ENCODE measurements at places on chromosomes 12 and 14. TPM values are rescaled to one million over a fixed set of nuclear protein-coding genes. Genes with fewer than 3 reads are reported as not detected.

TAS2R50 gene
- total RNA-seq: not detected

DDX11 gene
- total RNA-seq: 49.0 TPM

IL31 gene
- total RNA-seq: not detected

UBC gene
- total RNA-seq: 854 TPM

SVOP gene
- 0.06 TPM for total RNA-seq

KCNA5 gene
- not detected for total RNA-seq

KRT82 gene
- not detected for total RNA-seq

ARMH4 gene
- total RNA-seq: 45.1 TPM

PPP1R36 gene
- total RNA-seq: 2.0 TPM

TDRD9 gene
- 0.64 TPM for total RNA-seq

RTL1 gene
- 0.80 TPM for total RNA-seq

GRCh38 chr14:32588448-32589320 is 259.6 kb downstream of the AKAP6 start:
- DNase-seq: no peak

DNA sequence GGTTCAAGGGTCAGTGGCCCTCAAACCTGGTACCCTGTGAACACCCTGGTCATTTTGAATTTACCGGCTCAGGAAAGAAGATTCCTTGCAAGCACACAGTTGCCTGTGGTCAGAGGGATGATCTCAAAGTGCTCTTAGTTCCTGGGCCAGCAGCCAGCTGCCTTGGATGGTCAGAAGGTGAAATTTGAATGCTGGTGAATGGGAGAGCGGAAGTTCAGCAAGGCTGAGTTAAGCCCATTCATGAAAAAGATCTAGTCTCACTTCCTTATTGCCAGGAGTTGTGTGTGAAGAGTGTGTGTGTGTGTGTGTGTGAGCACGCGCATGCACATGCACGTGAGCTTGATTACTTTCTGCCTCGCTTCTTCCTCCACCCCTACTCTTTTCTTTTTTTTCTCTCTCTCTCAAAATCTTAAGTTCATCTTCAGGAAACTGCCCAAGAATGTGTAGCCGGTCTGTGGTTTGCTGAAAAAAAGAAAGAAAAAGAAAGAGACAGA is 155.5 kb upstream of the CCND2 start:
- no peak for DNase-seq

DNA sequence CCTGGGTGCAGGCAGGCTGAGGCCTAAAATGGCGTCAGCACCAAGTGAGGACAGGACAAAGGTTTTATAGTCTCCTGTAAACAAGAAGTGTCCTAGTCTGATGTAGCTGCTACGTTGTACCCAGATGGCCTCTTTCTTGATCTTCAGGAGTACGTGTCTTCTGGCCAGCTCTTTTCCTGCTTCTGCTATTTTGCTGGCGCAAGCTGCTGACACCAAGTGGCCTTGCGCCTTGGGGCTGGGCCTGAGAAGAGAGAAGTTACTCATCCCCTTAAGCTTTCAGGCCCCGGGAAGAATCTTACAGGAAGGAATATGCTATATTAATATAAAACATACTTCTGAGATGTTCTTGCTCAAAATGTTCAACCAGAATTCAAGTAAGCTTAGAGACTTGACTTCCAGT is 605.2 kb downstream of the GALC start:
- DNase-seq: no peak

- no peak for DNase-seq
Measured at GRCh38 chr14:97033556-97034081, 236.4 kb downstream of the VRK1 start.

DNA sequence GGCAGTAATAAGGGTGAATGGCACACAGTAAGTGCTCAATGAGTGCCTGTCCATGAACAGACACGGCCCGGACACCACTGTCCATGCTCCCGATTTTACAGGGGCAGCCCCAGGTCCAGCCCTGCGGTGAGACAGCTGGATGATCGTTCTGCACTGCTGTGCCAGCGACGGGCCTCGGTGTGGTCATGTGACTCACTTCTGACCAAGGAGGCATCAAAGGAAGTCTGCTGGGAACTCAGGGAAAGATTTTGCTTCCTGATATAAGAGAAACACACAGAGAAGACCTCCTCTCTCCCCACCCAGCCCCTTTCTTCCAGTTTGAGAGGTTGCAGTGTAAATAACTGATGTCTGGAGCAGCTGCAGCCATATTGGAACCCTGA is 126.6 kb downstream of the SCARB1 start:
- no peak for DNase-seq

GRCh38 chr14:89418976-89419375 is 1.9 kb upstream of the FOXN3 start:
- DNase-seq: no peak

GRCh38 chr12:56632701-56633467 is 2.8 kb upstream of the BAZ2A start:
- DNase-seq: no peak

DNA sequence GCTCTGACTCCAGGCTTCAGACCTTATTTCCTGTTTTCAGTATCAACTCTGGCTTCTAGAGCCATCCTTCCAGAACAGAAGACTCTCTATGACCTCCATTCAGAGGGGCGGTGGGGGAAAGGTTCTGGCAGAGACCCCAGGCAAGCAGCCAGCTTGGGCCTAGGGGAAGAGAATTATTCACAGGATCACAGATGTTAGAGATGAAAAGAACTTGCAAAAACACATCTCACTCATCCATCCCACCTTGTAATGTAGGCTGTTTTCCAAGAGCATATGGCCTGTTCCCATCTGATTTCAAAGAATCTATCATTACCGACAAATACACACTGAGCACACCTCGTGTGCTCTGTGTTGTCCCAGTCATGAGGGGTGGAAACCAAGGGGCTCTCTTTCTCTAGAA is 131.9 kb downstream of the GRIN2B start:
- no peak for DNase-seq

DNA sequence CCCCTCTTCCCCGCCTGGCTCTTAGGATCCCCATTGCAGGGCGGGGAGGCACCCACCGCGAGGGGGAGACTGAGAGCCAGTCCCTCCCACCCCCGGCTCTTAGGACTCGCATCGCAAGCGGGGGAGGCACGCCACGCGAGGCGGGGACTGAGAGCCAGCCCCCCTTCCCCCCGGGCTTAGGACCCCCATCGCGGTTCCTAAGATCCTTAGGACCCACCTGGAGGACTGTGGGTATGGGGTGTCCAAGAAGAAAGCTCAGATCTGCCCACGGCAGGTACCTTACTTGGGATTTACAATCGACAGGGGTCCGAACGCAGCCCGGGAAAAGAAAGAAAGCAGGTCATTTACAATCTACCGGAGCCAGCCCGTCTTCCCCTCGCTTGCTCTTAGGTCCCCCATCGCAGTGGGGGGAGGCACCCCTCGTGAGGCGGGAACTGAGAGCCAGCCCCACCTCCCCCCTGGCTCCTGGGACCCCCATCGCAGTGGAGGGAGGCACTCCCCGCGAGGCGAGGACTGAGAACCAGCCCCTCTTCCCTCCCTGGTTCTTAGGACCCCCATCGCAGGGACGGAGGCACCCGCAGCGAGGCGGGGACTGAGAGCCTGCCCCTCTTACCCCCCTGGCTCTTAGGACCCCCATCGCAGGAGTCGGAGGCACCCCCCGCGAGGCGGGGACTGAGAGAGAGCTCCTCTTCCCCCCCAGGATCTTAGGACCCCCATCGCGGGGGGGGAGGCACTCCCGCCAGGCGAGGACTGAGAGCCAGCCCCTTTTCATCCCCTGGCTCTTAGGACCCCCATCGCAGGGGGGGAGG is 43.7 kb downstream of the DDX11 start:
- DNase-seq: peak; percentile 40

- DNase-seq: no peak
Measured at GRCh38 chr12:22525426-22525825, 18.9 kb downstream of the C2CD5 start.

DNA sequence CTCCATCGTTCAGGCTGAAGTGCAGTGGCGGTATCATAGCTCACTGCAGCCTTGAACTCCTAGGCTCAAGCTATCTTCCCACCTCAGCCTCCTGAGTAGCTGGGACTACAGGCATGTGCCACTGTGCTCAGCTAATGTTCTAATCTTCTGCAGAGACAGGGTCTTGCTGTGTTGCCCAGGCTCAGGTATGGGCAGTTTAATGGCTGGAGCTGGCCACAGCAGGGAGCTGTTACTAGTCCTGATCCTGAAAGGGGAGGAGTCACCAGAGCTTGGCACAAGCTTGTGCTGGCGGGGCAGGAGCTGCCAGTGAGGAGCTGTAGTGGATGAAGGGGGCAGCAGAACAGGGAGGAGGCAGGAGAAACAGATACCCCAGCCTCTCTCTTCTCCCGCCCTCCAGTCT is 10.6 kb downstream of the TMEM120B start:
- no peak for DNase-seq

- DNase-seq: no peak
Measured at GRCh38 chr12:7197841-7198240, 8.4 kb downstream of the PEX5 start.

- no peak for DNase-seq
Measured at GRCh38 chr14:95523051-95523814, 6.8 kb upstream of the SYNE3 start.

DNA sequence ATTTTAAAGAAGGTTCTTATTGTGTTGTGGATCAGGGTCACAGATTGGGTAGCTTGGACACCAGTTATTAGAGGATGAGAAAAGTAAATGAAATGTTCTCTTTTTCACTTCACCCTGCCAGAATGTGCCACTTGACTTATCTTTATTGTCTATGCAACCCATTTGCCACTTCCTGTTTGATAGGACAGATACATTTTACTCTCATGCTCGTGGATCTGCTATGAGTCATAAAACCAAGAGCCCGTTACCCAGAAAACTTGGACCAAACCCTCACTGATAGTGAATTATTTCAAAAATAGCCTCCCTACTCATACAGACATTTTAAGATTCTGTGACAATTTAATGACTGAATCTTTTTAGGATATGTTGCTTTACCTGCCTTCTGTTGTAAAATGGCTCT is 1.8 kb downstream of the ISCA2 start:
- DNase-seq: no peak

DNA sequence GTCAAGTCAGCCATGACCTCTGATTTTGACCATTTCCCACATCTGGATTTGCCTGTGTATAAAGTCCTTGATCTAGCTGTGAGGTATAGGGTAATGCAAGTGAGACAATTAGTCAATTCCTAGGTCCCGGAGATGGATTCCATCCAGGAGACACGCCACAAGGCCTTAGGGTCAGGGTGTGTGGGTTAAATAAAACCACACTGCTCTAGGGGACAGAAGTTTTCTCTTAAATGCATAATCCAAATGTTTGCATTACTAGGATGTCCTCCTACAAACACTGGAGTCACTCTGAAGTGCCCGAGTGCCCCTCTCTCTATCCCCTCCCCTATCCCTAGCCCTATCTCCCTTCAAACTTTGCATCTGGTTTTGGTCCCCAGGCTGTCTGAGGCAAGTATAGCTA is 26.8 kb downstream of the LRIG3 start:
- DNase-seq: no peak

DNA sequence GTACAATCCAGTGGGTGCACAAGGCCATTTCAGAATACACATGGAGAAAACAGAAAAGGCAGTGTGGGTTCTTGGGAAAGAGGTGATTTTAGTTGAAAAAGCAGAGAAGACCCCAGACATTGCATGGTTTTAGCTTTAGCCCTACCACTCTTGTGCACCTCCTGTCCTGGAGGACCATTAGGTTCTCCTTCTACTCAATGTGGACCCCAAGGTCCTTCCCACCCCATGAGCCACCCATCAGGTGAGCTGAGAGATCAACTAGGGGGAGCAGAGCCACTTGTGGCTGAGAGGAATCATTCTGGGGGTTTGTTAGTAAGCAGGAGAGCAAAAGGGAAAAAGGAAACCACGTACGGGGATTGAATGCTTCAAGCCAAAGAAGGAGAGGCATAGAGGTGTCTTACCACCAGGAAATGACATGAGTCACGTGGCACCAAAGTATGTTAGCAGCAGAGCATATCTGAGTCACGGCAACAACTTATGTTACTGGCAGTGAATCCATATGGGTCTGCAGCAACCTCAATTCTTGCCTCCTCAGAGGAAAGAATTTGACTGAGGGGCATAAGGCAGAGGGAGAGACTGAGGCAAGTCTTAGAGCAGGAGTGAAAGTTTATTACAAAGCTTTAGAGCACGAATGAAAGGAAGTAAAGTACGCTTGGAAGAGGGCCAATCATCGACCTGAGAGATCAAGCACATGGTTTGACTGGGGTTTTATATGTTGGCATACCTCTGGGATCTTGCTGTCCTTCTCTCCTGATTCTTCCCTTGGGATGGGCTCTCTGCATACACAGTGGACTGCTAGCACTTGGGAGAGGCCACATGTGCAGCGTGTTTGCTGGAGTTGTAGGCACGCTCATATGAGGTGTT is 73.9 kb downstream of the HSD17B6 start:
- DNase-seq: no peak

- DNase-seq: peak; percentile 60
Measured at GRCh38 chr12:54419088-54419887, at the start of gene ITGA5. Gene ITGA5, minus strand, starts transcription at chr12:54419266. Its CDS starts 68 bp downstream, at chr12:54419198.

GRCh38 chr12:100473716-100474150 is at the start of gene NR1H4:
Gene NR1H4, plus strand, starts transcription at chr12:100473866. Its CDS starts 19,458 bp downstream, at chr12:100493324.
- DNase-seq: no peak

- no peak for DNase-seq
Measured at GRCh38 chr14:85695300-85695699, 165.4 kb downstream of the FLRT2 start.

DNA sequence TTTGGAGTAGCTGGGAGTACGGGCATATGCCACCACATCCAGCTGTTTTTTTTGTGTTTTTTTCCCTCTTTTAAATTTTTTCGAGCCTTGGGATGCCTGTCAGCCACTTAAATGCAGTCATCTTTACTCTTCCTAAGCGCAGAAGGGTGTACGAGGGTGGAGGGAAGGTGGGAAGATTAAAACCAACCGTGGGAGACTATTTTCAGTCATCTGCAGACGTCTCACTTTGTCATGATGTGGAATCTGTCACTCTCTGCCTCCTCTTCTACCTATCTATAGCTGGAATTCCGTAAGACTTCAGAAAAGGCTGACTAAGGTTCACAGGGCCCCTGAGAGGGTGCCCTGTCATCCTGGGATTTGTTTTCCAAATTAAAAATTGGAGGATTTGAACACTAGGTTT is 105.3 kb downstream of the SAMD4A start:
- DNase-seq: no peak

- DNase-seq: no peak
Measured at GRCh38 chr12:115910057-115910456, 367.4 kb downstream of the MED13L start.

DNA sequence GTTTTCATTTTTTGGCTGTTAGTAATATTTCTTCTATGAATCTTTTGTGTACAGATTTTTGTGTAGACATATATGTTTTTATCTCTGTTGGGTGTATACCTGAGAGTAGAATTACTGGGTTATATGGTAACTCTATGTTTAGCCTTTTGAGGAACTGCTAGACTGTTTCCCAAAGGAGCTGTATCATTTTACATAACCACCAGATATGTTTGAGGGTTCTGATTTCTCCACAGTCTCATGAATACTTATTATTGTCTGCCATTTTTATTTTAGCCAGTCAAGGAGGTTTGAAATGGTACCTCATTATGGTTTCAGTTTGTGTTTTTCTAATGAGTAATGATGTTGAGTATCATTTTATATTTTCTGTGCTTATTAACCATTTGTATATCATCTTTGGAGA is 1.9 kb downstream of the PCNX4 start:
- DNase-seq: no peak

Data from prostate gland (tissue), 2 donors.